ENCODE measurements at places on chromosomes 3 and 15.

- no peaks in the 10 kb centered on the region for H3K27me3 ChIP-seq
- no peaks in the 10 kb centered on the region for H3K36me3 ChIP-seq
- no peak overlapping the region for H3K4me3 ChIP-seq
- H3K27ac ChIP-seq: no peak overlapping the region
Observed at GRCh38 chr3:5056111-5056391, 66.0 kb upstream of the ARL8B start.

GRCh38 chr3:188868803-188869202 is 303.0 kb upstream of the TPRG1 start:
- no peak overlapping the region for H3K4me3 ChIP-seq
- peaks cover 6% of the 10 kb centered on the region for H3K4me1 ChIP-seq
- H3K27me3 ChIP-seq: no peaks in the 10 kb centered on the region
- no peak for DNase-seq
- no peak overlapping the region for H3K27ac ChIP-seq

DNA sequence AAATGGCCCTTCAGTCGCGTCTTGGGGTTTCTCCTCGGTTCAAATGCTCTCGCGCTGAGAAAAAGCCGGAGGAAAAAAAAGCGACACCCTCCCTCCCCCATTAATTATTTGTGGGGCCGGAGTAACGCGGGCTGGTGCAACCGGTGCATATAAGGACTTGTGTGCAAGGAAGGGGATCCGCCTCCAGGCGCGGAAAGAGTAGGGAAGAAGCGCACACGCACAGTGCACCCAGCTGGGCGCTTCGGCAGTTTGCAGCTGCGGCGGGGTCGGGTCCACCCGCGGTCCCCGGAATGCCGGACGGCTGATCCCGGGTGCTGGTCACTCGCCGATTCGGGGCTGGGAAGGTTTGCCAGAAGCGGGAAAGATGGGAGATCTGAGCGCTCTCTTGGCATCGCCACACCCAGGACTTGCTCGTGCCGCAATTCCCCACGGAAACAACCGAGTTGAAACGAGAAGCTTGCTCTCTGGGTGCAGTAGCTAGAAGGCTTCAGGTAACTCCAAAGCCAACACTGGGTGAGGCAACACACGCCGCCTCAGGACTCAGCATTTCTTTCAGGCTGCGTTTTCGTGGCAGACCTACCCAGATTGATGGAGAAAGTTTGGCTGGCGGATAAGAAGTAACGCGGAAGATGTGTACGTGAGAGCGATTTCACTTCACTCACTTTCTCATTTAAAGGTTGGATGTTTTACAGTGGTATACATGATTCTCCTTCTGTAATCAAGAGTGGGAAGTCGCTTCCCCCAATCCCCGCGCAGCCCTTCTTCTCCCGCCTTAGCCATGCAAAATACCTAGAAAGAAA is 720 bp upstream of the TNIK start:
- H3K4me3 ChIP-seq: peak overlapping the region; percentile 97
- H3K27me3 ChIP-seq: peaks cover 47% of the 10 kb centered on the region
- H3K4me1 ChIP-seq: peaks cover 27% of the 10 kb centered on the region
- no peaks in the 10 kb centered on the region for H3K36me3 ChIP-seq

- H3K36me3 ChIP-seq: no peaks in the 10 kb centered on the region
- no peak overlapping the region for H3K27ac ChIP-seq
- no peaks in the 10 kb centered on the region for H3K4me1 ChIP-seq
- H3K27me3 ChIP-seq: no peaks in the 10 kb centered on the region
- DNase-seq: no peak
Observed at GRCh38 chr15:86624261-86625036, 544.8 kb downstream of the AGBL1 start.

DNA sequence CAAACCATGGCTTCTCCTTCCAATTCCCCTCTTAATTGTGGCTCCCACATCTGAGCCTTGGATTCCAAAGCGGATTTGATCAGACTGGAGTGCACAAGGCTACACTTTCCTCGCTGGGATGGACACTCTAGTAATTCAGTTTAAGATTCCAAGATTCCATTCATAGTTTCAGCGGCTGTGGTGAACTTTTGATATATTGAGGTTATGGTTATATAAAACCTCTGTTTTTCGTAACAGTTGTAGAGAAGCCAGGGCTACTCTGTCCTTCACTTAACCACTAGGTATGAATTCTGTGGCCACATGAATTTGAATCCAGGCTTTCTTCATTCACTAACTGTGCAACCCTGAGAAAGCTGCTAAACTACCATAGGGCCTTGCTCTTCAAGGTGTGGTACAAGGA is 67.9 kb upstream of the KY start:
- DNase-seq: no peak
- no peaks in the 10 kb centered on the region for H3K27me3 ChIP-seq
- H3K4me3 ChIP-seq: no peak overlapping the region

DNA sequence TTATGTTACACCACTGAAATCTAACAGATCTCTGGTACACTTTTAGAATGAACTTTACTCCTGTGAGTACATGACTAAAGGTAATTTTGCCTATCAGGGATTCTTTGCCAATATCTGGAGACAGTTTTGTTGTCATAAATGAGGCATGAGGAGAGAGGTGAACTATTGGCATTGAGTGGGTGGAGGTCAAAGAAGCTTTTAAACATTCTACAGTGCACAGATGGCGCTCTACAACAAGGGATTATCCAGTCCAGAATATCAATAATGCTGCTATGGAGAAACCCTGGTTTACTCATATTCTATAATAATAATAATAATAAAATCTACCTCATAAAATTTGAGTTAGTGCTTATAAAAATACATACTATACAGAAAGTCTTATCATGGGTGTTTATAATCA is 702.3 kb downstream of the SI start:
- H3K36me3 ChIP-seq: no peaks in the 10 kb centered on the region
- H3K4me3 ChIP-seq: no peak overlapping the region
- no peaks in the 10 kb centered on the region for H3K4me1 ChIP-seq
- no peak overlapping the region for H3K27ac ChIP-seq
- H3K27me3 ChIP-seq: no peaks in the 10 kb centered on the region
- no peak for DNase-seq

DNA sequence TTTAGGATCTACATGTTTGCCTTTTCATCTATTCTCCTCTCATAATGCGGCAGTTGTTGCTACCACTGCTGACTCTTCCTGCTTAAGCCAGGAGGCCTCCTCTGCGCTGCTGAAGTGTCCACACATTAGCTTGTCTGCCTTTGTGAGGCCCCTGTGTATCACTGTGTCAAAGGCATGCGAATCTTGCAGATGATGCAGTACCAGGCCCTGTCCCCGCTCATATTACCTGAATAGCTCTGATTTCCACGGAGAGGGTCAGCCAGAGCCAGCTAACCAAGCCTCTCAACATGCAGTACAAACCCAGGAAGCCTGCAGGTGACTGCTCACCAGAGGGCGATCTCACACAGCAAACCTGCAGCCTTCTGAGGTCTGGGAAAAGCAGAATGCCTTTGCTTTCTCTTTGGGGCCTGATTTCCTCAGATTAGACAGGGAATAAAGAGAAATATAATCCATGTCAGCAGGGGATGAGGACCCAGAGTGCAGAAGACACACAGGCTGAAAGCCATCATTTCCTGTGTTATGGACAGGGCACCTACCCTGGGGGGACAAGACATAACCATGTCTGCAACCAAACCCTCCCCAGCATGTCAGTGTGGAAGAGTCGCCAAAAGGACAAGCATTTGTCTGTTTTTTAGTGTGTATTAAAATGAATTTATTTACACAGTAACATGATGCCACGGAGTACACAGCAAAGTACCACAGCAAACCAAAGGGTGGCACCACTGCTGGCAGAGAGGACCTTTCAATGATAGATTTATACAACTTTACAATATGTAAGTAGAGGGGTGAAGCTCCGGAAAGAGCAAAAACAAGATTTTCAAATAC is 36.8 kb upstream of the TSPAN3 start:
- no peaks in the 10 kb centered on the region for H3K27me3 ChIP-seq
- no peak overlapping the region for H3K27ac ChIP-seq
- H3K36me3 ChIP-seq: no peaks in the 10 kb centered on the region
- H3K4me1 ChIP-seq: no peaks in the 10 kb centered on the region
- DNase-seq: peak; percentile 18

- H3K27ac ChIP-seq: no peak overlapping the region
- H3K36me3 ChIP-seq: no peaks in the 10 kb centered on the region
- DNase-seq: no peak
- no peak overlapping the region for H3K4me3 ChIP-seq
- no peaks in the 10 kb centered on the region for H3K4me1 ChIP-seq
Observed at GRCh38 chr3:193790086-193790990, 197.3 kb downstream of the OPA1 start.

GRCh38 chr3:37859908-37860199 is 1.8 kb upstream of the CTDSPL start:
- peaks cover 19% of the 10 kb centered on the region for H3K4me1 ChIP-seq
- H3K4me3 ChIP-seq: no peak overlapping the region
- no peak overlapping the region for H3K27ac ChIP-seq

DNA sequence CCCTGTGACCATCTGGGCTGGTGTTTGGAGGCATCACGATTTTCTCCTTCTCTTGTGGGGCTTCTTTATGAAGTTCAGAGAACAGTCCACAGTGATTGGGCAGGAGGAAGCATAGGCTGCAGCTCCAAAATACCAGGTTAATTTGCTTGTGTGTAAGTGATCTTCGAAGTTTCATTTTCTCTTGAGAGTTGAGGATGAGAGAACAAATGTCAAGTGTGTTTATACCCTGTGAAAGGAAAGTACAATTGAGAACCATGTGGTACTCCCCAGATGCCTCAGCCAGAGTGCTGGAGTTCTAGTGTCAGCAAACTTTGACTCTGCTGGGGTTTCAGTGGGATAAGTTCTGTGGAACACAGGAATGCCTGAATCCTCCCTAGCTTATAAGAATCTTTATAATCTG is 357.1 kb upstream of the CFAP20DC start:
- DNase-seq: no peak
- H3K4me1 ChIP-seq: no peaks in the 10 kb centered on the region

GRCh38 chr3:40961104-40961857 is 238.0 kb upstream of the CTNNB1 start:
- no peak overlapping the region for H3K4me3 ChIP-seq
- no peak for DNase-seq
- no peaks in the 10 kb centered on the region for H3K36me3 ChIP-seq
- no peaks in the 10 kb centered on the region for H3K27me3 ChIP-seq
- H3K27ac ChIP-seq: no peak overlapping the region
